Sigmoid colon (tissue), 7 donors: ENCODE measurements at places on chromosomes 16 and 17. TPM values are rescaled to one million over a fixed set of nuclear protein-coding genes. Genes with fewer than 3 reads are reported as not detected.
A peak's percentile ranks its signal among the peaks of the same experiment; 100 is the strongest.

The BEAN1 gene
- total RNA-seq: not detected

The IFI35 gene
- total RNA-seq: 22.4 TPM

The PDE6G gene
- total RNA-seq: not detected

GRCh38 chr17:46984341-46984740 lies 5.3 kb upstream of the RPRML start:
- H3K27ac ChIP-seq: no peak overlapping the region
- H3K27me3 ChIP-seq: peaks cover 6% of the 10 kb centered on the region
- H3K36me3 ChIP-seq: no peaks in the 10 kb centered on the region
- no peak overlapping the region for H3K4me3 ChIP-seq
- DNase-seq: no peak
- H3K4me1 ChIP-seq: peaks cover 3% of the 10 kb centered on the region

GRCh38 chr16:64865069-64865696 lies 256.7 kb downstream of the CDH11 start:
- DNase-seq: no peak
- H3K4me3 ChIP-seq: no peak overlapping the region
- peaks cover 16% of the 10 kb centered on the region for H3K4me1 ChIP-seq
- no peaks in the 10 kb centered on the region for H3K36me3 ChIP-seq
- no peak overlapping the region for H3K27ac ChIP-seq

- peaks cover 17% of the 10 kb centered on the region for H3K4me1 ChIP-seq
- H3K4me3 ChIP-seq: peak overlapping the region; percentile 94
- DNase-seq: peak; percentile 73
- no peaks in the 10 kb centered on the region for H3K36me3 ChIP-seq
- H3K27ac ChIP-seq: peak overlapping the region; percentile 83
Measured at GRCh38 chr17:28570716-28571360, 486 bp downstream of the PIGS start.

DNA sequence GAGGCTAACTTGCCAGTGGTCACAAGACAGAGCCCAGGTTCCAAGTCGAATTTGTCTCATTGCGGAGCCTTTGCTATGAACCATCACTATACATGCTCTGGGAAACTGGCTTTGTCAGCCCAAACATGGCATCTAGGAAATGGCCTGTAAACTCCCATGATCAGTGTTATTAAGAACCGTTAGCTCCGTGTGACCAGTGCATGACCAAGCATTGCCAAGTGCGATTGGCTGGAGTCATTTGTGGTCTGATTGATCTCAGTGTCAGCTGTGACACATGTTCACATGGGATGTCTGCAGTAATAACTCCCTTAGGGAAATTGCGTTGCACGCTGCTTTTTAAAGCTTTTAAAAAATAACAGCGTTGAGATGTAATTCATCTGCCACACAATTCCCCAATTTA lies 18.6 kb upstream of the CDH3 start:
- no peaks in the 10 kb centered on the region for H3K36me3 ChIP-seq
- DNase-seq: no peak
- H3K4me3 ChIP-seq: no peak overlapping the region
- no peaks in the 10 kb centered on the region for H3K4me1 ChIP-seq
- no peak overlapping the region for H3K27ac ChIP-seq
- H3K27me3 ChIP-seq: peaks cover 5% of the 10 kb centered on the region

DNA sequence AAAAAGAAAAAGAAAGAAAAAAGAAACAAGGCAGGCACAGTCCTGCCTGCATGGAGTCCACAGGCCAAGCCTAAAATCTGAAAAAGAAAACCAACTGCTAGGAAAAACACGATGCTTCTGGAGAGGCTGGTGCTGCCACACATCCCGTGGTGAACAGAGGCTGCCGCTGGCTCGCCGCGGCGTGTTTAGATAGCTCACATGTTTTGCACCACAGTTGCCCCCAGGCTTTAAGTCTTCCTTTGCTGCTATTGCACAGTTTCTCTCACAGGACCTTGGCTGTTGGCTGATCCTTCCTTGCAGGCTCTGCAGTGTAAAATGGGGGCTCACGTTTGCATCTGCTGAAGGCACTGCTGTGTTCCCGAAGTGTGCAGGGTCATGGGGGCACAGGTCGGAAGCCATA lies 8.6 kb downstream of the SLC6A4 start:
- peaks cover 16% of the 10 kb centered on the region for H3K27me3 ChIP-seq
- H3K27ac ChIP-seq: no peak overlapping the region
- DNase-seq: no peak
- no peaks in the 10 kb centered on the region for H3K4me1 ChIP-seq

GRCh38 chr17:74522381-74523105 lies 8.7 kb downstream of the CD300LB start:
- H3K27ac ChIP-seq: peak overlapping the region; percentile 62
- no peaks in the 10 kb centered on the region for H3K36me3 ChIP-seq
- DNase-seq: no peak
- H3K4me1 ChIP-seq: no peaks in the 10 kb centered on the region
- no peaks in the 10 kb centered on the region for H3K27me3 ChIP-seq

GRCh38 chr16:68490829-68491575 lies 42.7 kb upstream of the SMPD3 start:
- H3K4me1 ChIP-seq: no peaks in the 10 kb centered on the region
- no peaks in the 10 kb centered on the region for H3K27me3 ChIP-seq
- H3K36me3 ChIP-seq: no peaks in the 10 kb centered on the region
- H3K27ac ChIP-seq: no peak overlapping the region
- DNase-seq: no peak

DNA sequence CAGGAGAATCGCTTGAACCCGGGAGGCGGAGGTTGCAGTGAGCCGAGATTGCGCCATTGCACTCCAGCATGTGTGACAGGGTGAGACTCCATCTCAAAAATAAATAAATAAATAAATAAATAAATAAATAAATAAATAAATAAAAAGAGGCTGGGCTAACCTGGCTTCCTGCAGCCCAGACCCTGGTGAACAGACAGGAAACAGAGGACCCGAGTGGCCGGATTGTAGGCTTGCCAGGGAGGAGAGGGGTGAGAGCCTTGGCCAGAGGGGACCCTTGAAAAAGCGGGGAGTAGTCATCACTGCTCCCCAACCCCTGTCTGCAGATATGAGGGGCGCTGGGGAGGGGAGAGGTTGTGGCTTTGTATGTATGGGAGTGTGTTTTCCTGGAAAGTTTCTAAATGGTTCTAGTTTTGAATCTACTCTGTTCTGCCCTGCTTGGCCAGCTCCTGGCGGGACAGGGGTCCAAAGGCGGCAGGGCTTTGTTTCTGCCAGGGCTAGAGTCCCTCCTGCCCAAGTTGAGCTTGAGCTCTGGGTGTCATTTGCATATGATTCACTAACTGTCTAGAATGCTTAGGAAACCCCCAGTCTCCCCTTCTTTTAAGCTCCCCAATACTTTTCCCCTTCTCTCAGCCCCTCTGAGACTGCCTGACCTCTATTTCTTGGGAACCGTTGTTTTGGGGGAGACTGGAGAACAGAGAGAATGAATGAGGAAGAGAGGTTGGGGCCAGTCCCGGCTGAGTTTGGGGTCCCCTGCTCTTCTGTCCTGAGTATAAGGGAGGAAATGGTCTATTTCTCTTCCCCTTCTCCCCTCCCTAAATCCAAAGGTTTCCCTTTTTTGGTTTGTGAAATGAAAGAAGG lies 16.4 kb downstream of the RARA start:
- no peak for DNase-seq
- H3K36me3 ChIP-seq: no peaks in the 10 kb centered on the region
- no peaks in the 10 kb centered on the region for H3K27me3 ChIP-seq
- H3K4me1 ChIP-seq: peaks cover 99% of the 10 kb centered on the region
- H3K27ac ChIP-seq: peak overlapping the region; percentile 98

DNA sequence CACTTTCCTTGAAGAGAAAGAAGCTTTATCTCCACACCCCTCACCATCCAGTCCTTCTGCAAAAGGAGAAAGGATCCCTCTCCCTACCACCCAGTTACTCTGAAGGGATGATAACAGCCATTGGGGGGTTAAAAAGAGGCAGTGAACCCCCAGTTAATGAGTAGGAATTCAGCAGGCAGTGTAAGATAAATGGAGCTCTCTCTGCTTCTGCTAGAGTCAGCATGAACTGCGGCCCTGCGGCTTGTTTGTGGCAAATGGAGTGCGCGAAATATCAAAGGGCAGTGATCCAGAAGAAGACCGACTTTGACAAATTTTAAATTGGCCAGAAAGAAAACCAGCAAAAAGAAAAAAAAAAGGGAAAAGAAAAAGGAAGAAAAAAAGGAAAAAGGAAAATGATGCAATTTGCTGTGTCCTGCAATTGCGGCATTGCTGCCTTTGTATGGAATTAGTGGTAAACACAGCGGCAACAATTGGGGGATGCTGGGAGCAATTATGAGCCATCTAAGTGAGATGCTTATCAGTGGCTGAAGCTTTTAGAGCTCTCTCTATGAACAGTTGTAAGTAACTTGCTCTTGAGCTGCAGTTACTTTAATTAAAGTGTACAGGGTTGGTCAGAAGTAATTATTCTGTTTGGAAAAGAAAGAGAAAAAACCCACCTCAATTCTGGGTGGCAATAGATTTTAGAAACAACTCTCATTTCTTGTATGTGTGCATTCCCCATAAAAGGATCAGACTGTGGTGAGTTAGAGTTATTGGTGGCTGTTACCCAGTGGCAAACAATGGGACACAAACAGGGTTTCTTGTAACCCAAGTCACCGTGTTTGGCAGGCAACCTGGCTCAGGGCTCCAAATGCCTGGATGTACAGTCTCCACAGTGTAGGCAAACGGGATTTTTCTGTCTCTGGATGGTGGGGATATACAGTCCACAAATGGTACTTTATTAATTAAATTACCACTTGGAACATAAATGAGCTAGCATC lies 161.3 kb downstream of the AATF start:
- peaks cover 16% of the 10 kb centered on the region for H3K36me3 ChIP-seq
- no peak overlapping the region for H3K4me3 ChIP-seq
- H3K27me3 ChIP-seq: no peaks in the 10 kb centered on the region

DNA sequence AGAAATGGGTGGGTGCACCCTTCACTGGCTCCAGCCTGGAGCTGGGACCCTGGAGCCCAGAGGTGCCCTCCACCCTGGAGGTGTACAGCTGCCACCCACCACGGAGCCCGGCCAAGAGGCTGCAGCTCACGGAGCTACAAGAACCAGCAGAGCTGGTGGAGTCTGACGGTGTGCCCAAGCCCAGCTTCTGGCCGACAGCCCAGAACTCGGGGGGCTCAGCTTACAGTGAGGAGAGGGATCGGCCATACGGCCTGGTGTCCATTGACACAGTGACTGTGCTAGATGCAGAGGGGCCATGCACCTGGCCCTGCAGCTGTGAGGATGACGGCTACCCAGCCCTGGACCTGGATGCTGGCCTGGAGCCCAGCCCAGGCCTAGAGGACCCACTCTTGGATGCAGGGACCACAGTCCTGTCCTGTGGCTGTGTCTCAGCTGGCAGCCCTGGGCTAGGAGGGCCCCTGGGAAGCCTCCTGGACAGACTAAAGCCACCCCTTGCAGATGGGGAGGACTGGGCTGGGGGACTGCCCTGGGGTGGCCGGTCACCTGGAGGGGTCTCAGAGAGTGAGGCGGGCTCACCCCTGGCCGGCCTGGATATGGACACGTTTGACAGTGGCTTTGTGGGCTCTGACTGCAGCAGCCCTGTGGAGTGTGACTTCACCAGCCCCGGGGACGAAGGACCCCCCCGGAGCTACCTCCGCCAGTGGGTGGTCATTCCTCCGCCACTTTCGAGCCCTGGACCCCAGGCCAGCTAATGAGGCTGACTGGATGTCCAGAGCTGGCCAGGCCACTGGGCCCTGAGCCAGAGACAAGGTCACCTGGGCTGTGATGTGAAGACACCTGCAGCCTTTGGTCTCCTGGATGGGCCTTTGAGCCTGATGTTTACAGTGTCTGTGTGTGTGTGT lies 46.8 kb downstream of the IL21R start:
- H3K27ac ChIP-seq: no peak overlapping the region
- H3K36me3 ChIP-seq: no peaks in the 10 kb centered on the region
- peaks cover 23% of the 10 kb centered on the region for H3K27me3 ChIP-seq
- no peak overlapping the region for H3K4me3 ChIP-seq
- no peak for DNase-seq
- no peaks in the 10 kb centered on the region for H3K4me1 ChIP-seq

DNA sequence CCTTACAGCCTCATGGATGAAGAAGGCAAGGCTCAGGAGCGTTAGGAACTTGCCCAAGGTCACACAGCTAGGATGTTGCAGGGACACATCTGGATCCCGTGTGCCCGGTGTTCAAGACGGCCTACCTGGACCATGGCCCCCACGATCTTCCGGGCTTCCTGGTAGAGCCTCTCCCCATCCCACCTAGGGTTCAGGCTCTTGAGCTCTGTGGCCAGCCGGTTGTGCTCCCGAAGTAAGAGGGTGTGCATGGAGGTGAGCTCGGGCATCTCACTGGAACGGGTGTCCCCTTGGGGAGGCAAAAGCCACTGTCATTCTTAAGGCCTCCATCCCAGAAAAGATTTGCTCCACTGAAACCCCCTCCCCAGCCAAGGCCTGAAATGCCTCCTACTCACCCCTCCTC lies 5.3 kb downstream of the MPO start:
- H3K27me3 ChIP-seq: peaks cover 5% of the 10 kb centered on the region
- peaks cover 10% of the 10 kb centered on the region for H3K4me1 ChIP-seq
- no peak overlapping the region for H3K27ac ChIP-seq
- DNase-seq: no peak

DNA sequence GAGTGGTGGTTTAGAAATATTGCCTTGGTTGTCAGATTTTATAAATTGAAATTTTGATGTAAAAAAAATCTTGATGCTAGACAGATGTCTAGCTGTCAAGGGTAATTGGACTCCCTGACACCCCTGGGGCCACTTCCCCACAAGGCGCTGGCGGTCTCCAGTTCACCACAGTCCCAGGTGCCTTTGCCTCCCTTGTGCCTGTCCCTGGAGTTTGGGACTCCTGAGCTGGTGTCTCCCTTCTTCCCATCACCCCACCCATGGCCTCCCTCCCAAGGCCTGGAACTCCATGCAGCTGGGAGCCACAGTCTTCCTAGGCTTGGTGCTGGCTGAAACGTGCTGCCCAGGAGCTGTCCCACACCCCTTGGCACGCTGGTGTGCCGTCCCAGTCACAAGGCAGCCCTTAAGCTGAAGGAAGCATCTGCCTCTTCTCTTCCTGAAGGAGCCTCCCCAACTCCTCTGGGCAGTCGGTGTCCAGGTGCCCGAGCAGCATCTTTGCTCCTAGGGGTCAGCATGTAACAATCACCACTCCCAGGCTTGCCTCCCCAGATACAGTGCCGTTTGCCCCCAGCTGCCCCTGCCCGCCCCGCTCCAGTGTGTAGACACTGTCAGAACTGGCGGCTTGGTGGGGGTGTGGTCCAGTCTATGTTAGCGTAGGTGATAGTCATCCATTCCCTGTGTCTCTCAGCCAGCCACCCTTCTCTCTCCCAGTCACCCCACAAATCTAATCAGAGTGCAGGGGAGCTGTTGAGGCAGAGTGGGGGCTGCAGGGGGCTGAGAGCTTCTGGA lies 26.2 kb downstream of the POLR3E start:
- H3K36me3 ChIP-seq: peaks cover 38% of the 10 kb centered on the region
- H3K4me1 ChIP-seq: peaks cover 4% of the 10 kb centered on the region
- no peak overlapping the region for H3K27ac ChIP-seq
- no peak for DNase-seq
- no peak overlapping the region for H3K4me3 ChIP-seq
- H3K27me3 ChIP-seq: no peaks in the 10 kb centered on the region

DNA sequence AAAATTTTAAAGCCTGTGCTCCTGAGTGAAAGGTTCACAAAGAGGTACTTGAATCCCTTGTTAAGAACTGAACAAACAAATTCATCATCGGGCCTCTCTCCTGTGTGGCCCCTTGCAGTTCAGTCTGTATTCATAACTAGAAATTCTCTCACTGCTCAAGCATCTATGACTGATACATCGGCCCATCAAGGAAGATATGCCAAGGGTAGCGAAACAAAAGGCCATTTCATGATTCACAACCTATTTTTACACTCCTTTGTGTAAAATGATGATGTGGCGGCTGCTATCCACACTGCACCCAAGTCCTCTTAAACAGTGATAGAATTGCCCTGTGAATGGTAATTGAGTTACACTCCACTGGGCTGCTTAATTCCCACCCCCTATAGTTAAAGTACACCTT lies 204.6 kb downstream of the STX8 start:
- H3K4me3 ChIP-seq: no peak overlapping the region
- DNase-seq: no peak
- H3K27me3 ChIP-seq: no peaks in the 10 kb centered on the region
- no peaks in the 10 kb centered on the region for H3K4me1 ChIP-seq
- no peaks in the 10 kb centered on the region for H3K36me3 ChIP-seq
- H3K27ac ChIP-seq: no peak overlapping the region
